ENCODE measurements at places on chromosomes 12 and 14. TPM values are rescaled to one million over a fixed set of nuclear protein-coding genes. Genes with fewer than 3 reads are reported as not detected.
A peak's percentile ranks its signal among the peaks of the same experiment; 100 is the strongest.

Gene KERA
- not detected for total RNA-seq

Gene DDX55
- total RNA-seq: 16.5 TPM

Gene SLC25A47
- total RNA-seq: not detected

Gene RIMBP2
- total RNA-seq: not detected

DNA sequence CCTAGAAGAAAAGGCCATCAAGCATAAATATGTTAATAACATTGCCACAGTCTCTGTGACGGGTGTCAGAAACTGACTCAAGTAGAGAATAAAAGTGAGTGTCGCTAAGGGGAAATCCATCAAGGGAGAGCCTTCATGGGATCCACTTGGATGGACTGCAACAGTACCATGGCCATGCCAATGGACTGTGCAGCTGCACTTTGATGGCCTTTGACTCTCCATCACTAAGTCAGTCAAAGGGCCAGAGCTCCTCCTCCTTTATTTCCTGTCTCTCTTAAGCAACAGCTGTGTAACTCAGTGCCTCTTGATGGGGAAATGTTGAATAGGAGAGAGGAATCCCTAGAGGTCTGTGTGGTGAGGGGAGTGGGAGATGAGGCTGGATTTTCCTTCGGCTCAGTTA lies 335.2 kb downstream of the BMP4 start:
- no peak for DNase-seq

- no peak for DNase-seq
Measured at GRCh38 chr12:110316861-110317260, 35.8 kb downstream of the ATP2A2 start.

DNA sequence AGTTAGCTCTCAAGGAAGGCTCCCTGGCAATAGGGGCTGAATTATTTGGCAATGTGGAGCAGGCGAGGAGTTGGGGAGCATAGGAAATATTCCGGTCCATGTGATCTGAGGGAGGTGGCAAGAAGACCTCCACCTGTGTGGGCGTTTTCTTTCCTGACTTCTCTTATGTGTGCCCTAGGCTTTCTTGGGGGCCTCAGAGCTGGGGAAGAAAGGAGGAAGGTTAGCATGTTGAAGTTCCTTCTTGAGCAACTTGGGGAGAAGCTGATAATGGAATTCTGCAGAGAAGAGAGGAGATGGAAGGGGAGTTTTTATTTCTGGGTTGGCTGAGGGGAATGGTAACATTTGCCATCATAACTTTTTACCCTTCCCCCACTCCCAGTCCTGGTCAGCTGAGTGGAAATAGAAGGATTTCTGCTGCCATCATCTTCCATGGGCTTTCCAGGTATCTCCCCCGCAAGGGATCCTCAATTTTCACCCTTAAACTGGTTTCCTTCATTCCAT lies 1.2 kb downstream of the DTX3 start:
- DNase-seq: no peak

- DNase-seq: no peak
Measured at GRCh38 chr12:130880411-130880885, 8.6 kb downstream of the RAN start.

- peak; percentile 62 for DNase-seq
Measured at GRCh38 chr12:7935590-7936581, at the start of gene SLC2A3. Gene SLC2A3, minus strand, starts transcription at chr12:7936187. Its CDS starts 153 bp downstream, at chr12:7936034.

DNA sequence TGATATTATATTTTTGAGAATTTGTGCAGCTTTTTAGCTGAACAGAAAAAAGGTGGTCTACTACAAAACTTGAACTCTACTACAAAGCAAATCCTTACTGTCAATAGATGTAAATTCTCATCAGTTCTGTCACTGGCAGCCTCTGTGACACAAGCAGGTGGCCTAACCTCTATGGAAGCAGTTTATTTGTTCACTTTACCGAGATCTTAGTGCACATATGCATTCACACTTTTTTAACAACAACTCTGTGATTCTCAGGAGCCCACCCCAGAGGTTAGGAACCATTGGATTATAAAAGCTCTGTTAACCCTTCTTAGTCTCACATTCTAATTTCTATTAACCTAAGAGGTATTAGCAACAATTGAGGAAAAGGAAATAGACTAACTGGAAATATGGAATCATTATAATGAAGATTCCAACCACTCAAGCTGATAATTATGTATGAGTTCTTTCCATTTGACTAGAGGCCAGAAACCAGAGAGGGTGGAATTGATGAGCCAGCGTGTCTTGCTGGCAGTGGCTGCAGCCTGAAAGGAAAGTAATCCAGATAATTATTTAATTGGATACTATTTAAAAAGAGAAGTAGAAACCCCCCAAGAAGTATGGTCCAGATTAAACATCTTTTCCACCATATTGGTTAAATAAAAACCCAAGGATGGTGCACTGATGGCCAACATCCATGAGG lies 451.1 kb downstream of the TMEM117 start:
- no peak for DNase-seq

Gene PPP1R36
- total RNA-seq: 1.1 TPM

DNA sequence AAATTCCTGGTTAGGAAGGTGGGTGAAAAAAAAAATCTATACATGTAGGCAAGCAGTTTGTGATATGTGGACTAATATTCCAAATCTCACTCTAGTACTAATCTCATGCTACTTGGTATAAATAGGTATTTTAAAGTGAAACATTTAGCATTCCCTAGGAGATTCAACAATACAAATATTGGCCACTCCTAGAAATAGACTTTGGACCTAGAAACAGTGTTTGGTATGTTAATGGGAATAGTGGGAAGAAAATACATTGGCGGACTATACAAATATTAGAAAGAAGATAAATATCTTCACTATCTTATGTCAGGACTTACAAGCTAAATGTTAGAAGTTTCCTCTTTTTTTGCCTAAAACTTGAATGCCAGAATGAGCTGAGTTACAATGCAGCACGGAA lies 28.2 kb downstream of the HIGD1C start:
- DNase-seq: no peak

Gene TSPAN19
- total RNA-seq: not detected

- DNase-seq: no peak
Measured at GRCh38 chr14:55276736-55277135, 5.5 kb downstream of the FBXO34 start.

DNA sequence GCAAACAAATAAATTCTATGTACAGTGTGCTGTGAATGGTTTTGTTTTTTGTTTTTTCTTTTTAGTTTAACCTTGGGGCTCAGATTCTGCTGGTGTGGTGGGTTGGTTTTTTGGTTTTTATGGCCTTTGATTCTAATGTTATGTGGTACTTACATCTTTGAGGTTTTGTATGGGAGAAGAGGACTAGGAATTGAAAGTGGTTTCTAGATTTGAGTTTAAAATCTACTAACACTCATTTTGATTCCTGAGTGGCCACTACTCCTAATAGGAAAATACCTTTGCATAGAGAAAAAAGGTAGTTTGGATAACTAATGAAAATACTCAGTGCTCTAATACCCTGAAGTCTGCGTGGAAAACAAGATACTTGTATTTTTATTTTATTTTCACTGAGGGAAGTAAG lies 137.7 kb downstream of the MON2 start:
- no peak for DNase-seq

Gene OVCH1
- 0.26 TPM for total RNA-seq

DNA sequence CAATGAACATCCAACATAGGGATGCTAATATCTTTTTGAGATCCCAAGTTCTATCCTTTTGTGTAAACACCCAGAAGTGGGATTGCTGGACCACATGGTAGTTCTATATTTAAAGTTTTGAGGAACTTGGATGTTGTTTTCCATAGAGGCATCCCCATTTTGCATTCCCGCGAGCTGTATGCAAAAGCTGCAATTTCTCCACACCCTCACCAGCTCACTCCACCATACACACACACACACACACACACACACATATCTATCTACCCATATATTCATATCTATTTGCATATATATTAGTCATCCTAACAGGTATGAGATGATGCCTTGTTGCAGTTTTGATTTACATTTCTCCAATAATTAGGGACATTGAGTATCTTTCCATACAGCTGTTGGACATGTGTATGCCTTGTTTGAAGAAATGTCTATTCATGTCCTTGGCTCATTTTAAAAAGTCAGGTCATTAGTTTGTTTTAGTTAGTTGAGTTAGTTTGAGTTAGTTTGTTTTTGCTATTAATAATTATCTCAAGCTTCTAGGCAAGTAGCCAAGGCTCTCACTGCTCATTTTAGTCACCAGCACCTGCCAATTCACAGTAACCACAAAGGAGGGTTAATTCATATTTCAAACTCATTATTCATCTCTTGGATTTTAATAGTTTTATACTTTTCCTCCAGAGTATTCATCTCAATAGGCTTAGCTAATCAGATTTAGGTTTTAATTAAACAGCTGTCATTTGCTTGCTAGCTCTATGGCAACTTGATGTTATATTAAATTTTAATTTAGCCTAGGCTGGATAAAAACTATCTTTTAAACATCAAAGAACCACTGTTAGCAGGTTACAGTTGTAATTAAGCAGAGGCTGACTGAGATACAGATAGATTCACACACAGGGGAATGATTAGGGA lies 1435.9 kb upstream of the TMEM132C start:
- no peak for DNase-seq
